ENCODE measurements at places on chromosomes 4 and X.

DNA sequence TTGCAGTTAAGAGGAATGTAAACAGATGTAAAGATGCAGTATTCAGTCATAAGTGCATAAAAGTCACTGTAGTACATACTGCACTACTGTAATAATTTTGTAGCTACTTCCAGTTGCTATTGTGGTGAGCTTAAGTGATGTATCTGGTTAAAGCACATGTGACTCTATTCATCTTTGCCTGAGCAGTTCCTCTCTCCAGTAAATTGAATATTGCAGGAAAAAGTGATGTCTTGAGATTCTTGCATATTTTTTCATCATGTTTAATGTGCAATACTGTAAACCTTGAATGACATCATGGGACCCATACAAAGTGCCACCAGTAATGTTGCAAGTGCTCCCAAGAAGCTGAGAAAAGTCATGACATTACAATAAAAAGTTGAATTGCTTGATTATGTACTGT, 9.6 kb downstream of the UBA6 start:
- DNase-seq = no peak

GRCh38 chr4:31175242-31175910, 455.2 kb downstream of the PCDH7 start:
- no peak for DNase-seq

- no peak for DNase-seq
Measured at GRCh38 chrX:12686331-12686730, 104.9 kb upstream of the PRPS2 start.

DNA sequence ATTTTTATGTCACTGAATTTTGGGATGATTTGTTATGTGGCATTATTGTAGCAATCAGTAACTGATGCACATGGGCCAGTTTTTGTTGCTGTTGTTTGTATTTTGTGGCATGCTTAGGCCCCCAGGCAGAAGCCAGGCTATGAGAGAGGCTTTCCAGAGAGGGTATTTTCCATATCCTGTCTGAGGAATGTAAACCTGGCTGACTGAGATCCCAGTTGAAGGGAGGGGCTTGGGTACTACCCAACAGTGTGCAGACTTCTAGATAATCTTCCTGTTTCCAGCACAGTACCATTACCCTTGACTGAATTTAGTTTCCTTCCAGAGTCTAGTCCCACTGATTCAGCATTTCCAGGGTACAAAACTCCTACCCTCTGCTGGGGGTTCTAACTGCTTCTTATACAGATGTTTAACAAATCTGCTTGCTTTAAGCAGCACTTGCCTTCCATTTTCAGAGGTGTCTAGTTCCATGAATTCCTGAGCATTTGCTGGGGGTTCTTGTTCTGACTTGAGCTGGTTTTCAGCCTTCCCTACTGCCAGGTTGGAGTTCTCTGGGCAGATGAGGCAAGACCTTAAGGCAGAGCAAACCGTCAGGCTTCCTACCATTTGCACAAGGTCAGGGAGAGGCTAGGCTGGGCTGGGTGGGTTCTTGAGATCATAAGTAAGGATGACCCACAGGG, 104.7 kb upstream of the EGFL6 start:
- no peak for DNase-seq

- DNase-seq = no peak
Measured at GRCh38 chrX:96425200-96425599, 259.4 kb upstream of the DIAPH2 start.

GRCh38 chrX:526295-527224, 104.0 kb upstream of the SHOX start:
- DNase-seq = no peak

- DNase-seq = peak; percentile 49
Measured at GRCh38 chrX:55342533-55343501, 78.1 kb upstream of the PAGE3 start.

DNA sequence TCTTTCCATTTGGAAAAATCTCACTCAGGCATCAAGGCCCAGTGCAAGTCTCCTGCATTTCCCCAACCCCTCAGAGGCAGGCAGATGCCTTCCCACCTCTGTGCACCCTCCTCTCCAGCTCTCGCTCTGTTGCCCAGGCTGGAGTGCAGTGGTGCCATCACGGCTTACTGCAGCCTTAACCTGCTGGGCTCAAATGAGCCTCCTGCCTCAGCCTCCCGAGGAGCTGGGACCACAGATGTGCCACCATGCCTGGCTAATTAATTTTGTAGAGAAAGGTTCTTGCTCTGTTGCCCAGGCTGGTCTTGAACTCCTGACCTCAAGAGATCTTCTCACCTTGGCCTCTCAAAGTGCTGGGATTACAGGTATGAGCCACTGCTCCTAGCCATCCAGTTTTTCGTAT, 95.8 kb downstream of the NHSL2 start:
- no peak for DNase-seq

- no peak for DNase-seq
Measured at GRCh38 chr4:26386386-26386785, 65.6 kb downstream of the RBPJ start.

DNA sequence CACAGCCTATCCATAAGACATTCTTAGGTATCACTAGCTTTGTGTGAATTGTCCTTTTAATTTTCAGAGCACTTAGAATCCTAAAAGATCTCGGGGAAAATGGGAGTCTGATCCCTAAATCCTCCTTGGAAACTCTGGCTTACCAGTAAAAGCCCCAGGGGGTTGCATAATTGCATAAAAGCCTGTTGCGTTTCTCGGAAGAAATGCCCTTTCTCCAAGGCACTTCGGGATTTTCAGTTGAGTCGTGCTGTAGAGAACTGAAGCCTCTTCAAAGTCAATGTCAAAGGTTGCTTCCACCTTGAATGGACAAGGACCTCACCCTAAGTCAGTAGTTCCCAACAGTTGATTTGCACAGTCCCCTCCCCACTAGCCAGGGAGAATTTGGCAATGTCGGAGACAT, 20.8 kb downstream of the FAM184B start:
- DNase-seq = no peak

GRCh38 chrX:49037883-49038475, 5.2 kb downstream of the TFE3 start:
- DNase-seq = no peak

GRCh38 chrX:71991164-71991563, 80.5 kb downstream of the NHSL2 start:
- DNase-seq = no peak

DNA sequence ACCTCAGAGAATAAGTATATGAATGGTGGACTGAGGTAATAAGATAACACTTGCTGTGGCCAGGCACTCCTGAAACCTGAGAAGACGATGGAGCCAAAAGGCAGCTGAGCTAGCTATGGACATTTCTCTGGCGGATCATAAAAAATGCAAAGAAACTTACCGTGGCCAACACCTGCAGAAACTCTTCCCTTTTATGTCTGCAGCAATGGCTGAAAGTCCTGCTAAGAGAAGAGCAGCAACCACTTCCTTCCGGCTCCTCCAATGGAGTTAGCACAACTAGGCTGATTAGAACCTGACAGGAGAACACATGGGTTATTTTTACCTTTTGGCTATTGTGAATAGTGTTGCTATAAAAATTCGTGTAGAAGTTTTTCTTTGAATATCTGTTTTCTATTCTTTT, 76.0 kb upstream of the MAGEB16 start:
- no peak for DNase-seq

GRCh38 chrX:108641589-108642272, 94.6 kb downstream of the IRS4 start:
- no peak for DNase-seq

All from GM10248 (cell line).